SK-N-DZ (cell line): ENCODE measurements at places on chromosomes 3 and 15.

DNA sequence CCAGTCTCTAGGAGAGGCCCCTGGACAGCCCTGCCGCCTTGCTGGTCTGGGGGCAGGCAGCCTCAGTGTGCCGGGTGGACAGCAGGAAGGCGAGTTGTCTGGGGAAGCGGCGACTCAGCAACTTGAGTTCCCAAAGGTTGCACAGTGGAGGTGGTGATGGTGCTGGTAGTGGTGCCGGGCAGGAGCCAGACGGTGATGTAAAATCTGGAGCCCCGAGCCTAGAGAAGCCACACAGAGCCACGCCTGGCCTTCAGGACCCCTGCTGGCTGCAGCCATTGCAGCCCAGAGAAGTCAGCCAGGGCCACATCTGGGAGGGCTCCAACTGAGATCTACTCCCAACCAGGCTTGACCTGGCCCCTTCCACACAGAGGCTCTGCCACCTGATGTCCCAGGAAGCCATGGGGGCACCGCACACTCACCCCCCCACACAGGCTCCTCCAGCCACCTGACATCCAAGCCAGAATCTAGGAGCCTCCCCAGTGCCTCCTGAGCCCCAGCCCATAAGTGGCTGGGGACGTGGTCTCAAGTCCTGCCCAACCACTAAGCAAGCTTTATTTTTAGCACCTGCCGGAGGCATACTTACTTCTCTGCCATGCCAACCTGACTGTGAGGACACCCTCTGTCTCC is 8.8 kb downstream of the C3orf22 start:
- DNase-seq = no peak

DNA sequence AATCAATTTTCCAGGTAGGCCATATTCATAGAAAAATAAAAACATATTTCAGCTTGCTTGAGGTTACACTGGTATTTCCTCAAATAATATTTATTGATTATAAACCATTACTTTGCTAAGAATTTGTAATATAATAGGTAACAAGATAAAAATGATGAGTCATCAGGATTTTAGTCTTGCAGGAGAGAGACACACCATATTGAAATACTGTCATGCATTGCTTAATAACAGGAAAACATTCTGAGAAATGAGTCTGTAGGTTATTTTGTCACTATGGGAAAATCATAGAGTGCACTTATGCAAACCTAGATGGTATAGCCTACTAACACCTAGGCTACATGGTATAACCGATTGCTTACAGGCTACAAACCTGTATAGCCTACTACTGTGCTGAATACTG is 990.5 kb downstream of the OTOL1 start:
- DNase-seq = no peak

GRCh38 chr3:162015856-162016255 is 519.2 kb downstream of the OTOL1 start:
- no peak for DNase-seq

- no peak for DNase-seq
Measured at GRCh38 chr3:111741181-111741580, 117.9 kb upstream of the PHLDB2 start.

DNA sequence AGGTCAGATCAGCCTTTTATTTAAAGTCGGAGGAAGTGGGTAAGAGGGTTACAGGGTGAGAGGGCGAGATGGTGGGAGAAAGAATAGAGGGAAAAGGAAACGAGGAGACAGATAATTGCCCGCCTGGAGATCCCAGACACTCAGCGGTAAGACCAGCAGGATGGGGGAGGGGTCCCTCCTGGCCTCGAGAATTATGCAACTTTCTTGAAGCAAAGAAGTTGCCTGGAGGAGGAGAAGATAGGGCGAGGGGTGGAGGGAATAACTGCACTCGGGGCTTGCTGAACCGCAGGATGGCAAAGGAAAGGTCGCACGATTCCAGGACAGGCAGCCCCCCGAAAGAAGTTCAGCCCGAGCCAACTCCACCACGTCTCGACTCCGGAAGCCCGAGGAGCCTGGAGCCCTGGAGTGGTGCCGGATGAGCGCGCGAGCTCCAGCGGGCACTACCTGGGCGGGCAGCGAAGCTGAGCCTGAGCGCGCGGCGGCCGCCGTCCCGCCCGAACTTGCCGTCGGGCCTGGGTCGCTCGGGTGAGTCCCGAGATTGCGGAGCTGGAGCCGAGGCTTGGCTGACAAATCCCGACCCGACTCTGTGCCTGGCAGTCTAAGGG is 402 bp downstream of the WWTR1 start:
- no peak for DNase-seq

DNA sequence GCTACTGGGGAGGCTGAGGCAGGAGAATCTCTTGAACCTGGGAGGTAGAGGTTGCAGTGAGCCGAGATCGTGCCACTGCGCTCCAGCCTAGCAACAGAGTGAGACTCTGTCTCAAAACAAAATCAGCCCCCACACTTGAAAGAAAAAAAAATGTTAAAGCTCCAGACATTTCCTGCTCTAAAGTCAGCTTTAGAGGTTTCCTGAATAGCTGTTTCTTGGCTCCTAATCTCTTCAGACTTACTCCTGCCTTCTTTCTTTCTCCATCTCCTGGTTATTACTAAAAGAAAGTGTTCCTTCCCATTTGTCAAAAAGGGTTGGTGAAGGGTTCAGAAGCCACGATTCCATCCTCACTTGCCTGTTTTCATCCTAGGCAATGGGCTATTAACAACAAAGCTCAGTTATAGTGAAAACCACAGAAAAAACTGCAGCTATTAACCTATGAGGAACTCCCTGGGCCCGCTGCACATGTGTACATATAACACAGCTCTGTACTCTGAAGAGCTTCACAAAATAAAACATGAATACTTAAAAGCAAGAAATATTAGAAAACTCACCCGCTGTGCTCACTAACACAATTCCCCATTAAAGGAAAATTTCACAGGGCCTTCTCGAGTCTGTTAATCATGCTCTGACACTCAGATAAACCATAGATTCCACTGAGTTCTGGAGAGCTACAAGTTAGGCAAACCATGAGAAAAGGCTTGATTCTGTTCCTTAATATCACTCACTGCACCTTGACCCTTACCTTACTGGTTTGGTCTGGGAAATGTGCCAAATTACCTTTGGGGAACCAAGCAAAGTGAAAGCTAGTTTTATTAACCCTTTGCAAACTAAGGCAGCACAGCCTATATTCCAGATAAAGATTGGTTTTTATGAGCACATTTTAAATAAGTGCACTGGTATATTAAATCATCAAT is 89.9 kb upstream of the TSPAN3 start:
- no peak for DNase-seq
